ENCODE measurements at places on chromosomes 4 and X. TPM values are rescaled to one million over a fixed set of nuclear protein-coding genes. Genes with fewer than 3 reads are reported as not detected.

DNA sequence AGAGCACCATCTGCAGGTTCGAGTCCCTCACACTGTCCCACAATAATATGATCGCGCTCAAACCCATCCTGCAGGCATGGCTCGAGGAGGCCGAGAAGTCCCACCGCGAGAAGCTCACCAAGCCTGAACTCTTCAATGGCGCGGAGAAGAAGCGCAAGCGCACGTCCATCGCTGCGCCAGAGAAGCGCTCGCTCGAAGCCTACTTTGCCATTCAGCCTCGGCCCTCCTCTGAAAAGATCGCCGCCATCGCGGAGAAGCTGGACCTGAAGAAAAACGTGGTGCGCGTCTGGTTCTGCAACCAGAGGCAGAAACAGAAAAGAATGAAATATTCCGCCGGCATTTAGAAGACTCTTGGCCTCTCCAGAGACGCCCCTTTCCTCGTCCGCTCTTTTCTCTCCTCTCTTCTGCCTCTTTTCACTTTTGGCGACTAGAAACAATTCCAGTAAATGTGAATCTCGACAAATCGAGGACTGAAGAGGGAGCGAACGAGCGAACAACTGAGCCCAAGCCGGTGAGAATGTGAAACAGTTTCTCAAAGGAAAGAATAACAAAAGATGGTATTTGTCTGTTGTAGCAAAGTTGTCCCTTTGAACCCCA is 1.9 kb downstream of the POU4F2 start:
- DNase-seq = no peak

- DNase-seq = no peak
These were observed 2.9 kb upstream of the REELD1 start for GRCh38 chr4:146211440-146211839.

DNA sequence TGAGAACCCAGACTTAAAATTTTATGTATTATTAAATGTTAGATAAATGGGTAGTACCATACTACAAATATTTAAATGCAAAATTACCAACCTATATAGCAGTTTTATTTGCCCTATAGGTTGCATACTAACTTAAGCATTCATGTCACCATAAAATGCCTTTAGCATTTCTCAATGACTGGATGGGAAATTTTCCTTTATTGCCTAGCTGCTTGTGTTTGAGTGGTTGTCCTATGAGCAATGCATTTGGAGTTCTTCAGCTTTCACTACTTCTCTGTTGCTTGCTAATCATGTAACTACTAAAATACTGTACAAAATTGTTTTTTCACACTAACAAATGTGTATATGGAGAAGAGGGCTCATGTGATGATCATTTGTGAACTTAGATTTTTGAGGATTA is 44.2 kb upstream of the CEP135 start:
- no peak for DNase-seq

DNA sequence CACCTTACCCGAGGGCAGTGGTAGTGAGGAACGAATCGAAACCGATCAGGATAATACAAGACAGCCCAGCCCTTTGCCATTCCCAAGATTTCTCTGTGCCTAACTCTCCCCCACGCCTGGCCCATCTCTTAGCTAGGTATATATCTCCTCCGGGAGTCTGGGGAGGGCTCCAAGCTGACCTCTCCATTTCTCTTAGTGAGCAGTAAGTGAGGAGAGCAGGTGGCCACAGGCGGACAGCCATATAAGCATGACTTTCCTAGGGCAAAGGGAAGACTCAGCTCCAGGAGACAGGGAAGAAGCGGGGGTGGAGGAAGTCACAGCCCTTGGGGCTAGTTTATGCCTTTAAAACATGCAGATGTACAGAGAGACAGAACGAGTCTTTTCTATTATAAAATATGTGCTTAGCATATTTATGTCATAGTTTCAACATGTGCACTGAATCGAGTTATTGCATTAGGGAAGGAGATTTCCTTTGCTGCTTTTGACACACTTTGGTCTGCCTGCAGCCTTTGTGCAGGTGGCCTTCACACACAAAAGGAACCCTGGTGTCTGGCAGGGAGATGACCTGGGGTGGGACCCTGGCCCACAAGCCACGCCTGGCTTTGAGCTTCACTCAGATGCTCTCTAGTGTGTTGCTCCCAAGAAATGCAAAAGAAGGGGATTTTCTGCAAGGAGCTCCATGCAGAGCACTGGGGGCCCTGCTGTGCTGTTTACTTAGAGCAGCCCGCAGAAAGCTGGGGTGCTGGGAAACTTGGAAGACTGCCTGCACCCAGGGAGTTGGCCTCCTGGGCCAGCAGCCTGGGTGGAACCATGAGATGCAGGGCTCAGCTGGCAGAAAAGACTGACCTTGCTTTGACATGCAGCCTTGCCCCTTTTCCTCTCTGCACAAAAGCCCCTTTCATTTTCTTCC is 613.3 kb downstream of the BCOR start:
- DNase-seq = no peak

GRCh38 chrX:34332334-34332733 is 200.2 kb upstream of the FAM47A start:
- DNase-seq = no peak

DNA sequence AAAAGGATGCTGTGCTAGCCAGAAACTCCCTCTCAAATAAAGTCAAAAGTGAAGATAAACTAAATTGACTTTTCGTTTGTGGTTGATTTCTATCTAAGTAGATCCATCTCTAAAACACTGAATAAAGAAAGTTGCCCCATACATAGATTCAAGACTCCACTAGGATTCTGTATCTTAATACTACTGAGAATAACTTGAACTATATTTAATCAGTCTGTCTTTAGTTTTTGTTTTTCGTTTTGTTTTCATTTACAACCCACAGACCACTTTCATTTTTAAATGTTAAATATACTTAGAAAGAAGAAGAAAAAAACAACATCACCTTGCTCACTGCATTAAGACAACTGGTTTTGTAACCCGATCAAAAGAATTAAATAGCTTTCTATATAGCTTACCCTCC is 655.0 kb downstream of the RPA4 start:
- no peak for DNase-seq

MAML3 gene
- 22.5 TPM for polyA plus RNA-seq

TRIM61 gene
- 2.9 TPM for polyA plus RNA-seq

GRCh38 chrX:23570674-23571343 is 96.5 kb upstream of the PRDX4 start:
- no peak for DNase-seq

Measured in left renal cortex interstitium (tissue), 4 donors.